ENCODE measurements at places on chromosomes 7 and 10.

GRCh38 chr10:126147866-126148587 lies 240.2 kb downstream of the ADAM12 start:
- no peak for DNase-seq

DNA sequence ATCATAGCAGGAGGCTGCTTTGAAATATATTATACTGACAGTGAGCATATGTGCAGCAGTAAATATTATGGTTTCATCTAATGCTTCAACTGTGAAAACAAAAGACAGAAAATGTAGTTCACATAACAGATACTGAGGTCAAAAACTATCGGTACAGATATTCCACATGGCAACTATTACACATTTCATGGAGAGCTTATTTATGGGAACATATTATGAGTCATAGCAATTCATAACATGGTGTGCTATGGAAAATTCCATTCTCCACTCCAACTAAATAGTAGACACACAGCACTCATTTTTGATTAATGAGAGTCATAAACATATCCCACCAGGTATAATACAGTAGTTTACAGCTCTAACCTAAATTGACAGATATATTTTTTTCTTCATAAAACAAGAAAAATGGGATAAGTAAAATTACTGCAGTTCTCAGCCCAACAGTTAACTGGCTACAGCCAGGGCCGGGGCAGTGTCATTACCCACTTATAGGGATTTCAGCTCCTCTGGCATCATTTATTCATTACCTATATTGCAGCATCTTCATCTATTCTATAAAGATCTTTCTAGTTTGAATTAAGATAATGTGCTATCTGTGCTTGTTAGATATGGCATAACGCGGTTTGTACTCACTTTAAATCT lies 475.6 kb upstream of the KLF6 start:
- no peak for DNase-seq

DNA sequence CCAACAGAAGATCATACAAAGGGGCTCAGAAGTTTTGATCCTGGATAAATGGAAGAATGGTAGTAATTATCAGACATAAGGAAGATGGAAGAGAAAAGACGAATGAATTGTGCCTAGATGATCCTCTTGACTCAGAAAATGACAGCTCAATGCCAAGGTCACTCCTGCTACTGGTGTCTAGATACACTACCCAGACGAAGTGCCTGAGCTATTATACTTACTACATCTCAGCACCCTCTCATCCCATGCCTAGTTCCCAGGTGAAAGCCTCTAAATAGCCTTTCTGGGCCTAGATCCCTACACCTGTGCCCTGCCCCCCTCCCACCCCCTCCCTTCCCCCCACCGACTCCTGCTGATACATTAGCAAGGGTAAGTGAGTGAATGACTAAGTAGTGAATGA lies 25.5 kb downstream of the PDE1C start:
- no peak for DNase-seq

GRCh38 chr7:45067582-45067981 lies 21.2 kb downstream of the NACAD start:
- no peak for DNase-seq

DNA sequence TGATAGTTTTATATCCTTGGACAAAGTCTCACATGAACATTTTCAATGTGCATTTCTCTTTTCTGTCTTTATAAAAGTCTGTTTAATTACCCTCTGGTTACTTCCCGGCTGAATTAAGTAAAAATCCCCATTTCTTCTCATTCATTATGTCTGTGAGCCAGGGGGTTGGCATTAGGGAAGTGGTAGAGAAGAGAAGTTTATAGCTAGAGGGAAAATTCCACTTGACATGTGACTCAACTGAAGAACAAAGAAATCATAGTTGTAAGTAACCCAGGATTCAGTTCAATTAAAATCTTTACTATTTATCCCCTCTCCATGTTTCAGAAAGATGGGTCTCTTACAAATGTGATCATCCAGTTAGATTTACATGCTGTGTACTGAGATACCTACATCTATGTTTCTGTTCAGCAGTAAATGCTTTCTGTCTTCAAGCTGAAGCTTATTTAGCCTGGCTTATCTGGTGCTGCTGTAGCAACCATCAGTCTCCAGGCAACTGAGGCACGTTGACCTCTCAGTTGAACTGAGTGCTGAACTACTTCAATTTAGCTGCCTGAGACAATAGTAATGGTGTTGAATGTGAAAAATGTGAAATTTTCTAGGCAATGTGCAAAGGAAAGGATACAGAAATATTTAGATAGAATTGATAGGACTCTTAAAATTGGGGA lies 181.6 kb downstream of the MLLT10 start:
- DNase-seq = no peak

DNA sequence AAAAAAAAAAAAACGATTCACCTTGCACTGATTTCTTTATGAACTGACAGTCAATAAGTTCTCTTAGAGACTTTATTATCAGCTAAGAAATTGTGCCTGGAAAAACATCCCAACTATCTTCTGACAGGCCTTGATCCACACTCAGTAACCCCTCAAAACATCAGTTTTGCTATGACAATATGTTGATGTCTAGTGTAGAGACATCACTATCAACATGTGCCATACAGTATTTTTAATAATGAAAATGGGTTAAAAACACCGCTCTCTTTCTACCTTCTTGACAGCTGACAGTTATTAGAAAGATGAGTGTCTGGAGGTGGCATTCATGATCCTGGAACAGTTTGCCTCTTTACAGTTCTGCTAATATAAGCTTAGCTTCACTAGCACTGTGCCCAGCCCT lies 175.8 kb upstream of the TMEM229A start:
- DNase-seq = no peak

DNA sequence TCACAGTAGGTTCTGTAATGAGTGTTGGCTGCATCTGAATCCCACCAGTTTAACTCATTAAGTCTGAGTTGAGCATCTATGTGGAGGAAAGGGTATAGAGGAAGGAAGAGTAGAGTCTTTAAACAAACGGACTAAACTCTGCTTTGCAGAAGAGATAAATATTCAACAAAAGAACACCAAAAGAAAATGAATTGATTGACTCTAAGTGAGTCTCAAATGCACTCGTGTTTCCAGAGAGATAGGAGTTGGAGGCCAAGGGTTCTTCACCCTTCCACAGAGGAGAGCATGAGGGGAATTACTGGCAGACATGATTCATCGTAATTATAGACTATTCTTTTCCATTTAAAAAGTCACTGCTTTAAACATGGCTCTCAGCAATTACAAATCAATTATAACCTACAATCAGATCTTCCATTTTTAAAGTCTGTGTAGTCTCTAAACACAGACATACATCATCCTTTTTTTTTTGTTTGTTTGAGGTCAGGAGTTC lies 56.3 kb downstream of the PLPP4 start:
- no peak for DNase-seq

DNA sequence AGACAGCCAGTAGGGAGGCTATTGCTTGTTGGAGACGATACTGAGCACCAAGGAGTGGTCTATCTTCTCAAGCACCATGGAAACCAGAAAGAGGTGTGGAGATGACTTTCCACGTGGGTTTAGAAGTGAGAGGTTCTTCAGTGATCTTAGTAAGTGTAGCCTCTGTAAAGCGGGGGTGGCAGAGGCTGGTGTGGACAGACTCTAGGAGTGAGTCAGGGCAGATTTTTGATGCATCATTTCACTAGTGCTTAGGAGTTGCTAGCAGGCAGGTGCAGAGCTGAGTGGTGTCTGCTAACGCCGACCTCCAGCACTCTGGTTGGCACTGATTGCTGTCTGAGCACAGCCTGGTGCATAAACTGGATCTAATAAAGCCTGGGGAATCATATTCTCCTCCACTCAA lies 78.4 kb upstream of the ADO start:
- DNase-seq = no peak

GRCh38 chr10:4024516-4025245 lies 239.7 kb upstream of the KLF6 start:
- no peak for DNase-seq

GRCh38 chr7:33355386-33355785 lies 226.0 kb downstream of the BBS9 start:
- no peak for DNase-seq

GRCh38 chr10:122774231-122774630 lies 71.4 kb downstream of the CUZD1 start:
- DNase-seq = no peak

DNA sequence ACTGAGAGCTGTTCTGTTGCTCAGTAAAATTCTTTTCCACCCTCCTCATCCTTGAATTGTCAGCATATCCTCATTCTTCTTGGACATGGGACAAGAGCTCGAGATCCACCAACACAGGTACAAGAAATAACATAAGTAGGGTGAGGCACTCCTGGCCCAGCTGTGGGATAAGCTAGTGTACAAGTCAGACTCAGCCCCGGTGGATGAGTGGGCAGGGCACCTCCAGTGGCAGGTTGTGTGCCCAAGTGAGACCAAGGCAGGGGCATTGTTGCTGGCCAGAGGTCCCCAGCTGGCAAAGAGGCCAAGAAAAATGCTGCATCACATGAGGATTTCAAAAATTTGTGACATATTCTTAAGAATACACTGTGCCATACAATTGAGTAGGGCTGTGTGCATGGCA lies 402.0 kb upstream of the ZWINT start:
- DNase-seq = no peak

Data from CD4-positive, alpha-beta T cell treated with Interleukin-15 for 1 hour (primary cell).